DMS 273 treated with DMSO at 0.1 percent for 48 hours (cell line): ENCODE measurements at places on chromosomes 6 and 20.

- no peak for DNase-seq
Observed at GRCh38 chr6:34484899-34485298, 19.0 kb downstream of the PACSIN1 start.

DNA sequence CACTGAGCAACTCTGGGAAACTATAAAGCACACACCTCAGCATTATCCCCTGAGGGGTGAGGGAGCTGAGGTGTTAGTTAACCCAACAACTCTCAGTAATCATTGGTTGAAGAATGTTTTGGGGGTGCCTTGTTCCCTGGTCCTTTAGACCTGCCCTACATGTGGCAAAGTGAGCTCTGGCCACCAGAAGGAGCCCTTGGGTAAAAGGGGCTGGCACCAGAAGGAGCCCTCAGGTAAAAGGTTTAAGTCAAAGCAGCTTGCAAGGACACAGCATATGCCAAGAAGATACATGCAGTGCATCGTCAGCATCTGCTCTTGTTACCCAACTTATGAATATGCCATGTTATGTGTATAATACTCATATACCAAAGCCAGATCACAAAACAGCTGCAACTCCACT lies 1081.7 kb downstream of the KIF16B start:
- peak; percentile 2 for DNase-seq

DNA sequence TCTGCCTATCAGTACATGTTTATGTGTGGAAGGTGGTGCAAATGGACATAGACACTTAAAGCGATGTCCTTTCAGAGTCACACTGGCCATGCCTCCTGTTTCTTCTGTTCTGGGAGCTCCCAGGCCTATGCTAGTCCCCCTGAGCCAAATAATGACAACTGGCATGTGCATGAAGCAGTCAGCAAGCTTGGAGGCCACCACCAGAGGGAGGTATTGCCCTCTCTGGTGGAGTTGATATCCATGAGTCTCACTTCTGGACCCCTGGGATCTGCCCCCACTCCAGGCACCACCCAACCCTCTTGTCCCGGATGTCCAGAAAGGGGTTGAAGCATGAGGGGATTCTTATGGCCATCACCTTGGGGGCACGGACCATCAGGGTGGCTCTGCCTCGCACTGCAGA lies 172.2 kb downstream of the AIG1 start:
- DNase-seq, result peak; percentile 12

DNA sequence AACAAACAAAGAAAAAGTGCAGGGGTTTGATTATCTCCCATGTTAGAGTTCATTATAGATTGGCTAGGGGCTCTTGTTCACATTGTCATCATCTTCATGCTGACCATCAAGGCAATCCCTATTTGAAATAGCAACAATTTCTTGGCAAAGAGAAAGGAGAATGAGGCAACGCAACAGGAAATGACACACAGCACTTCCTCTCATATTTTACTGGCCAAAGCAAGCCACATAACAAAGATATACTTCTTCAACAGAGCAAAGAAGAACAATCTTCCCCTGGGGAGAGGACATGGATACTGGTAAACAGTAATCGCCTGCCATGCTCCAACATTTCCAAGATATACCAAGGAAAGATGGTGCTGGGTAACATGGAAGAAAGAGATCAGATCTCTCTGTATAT lies 29.8 kb downstream of the EPM2A start:
- no peak for DNase-seq

DNA sequence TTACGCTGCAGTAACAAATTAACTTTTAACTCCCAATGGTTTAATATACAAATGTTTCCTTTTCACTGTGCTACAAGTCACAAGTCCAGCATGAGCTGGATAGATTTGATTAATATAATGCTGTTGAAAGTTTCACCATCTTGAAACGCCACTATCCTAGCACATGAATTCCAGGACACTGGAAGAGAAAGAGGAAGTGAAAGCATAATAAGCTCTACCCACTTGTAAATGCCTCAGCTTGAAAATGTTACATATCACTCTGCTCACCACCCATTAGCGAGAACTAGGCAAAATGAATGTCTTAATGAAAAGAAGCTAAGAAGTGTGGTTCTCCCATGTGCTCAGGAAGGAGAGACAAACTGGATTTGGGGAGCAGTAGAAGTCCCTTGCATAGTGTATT lies 46.9 kb downstream of the PCSK2 start:
- no peak for DNase-seq

DNA sequence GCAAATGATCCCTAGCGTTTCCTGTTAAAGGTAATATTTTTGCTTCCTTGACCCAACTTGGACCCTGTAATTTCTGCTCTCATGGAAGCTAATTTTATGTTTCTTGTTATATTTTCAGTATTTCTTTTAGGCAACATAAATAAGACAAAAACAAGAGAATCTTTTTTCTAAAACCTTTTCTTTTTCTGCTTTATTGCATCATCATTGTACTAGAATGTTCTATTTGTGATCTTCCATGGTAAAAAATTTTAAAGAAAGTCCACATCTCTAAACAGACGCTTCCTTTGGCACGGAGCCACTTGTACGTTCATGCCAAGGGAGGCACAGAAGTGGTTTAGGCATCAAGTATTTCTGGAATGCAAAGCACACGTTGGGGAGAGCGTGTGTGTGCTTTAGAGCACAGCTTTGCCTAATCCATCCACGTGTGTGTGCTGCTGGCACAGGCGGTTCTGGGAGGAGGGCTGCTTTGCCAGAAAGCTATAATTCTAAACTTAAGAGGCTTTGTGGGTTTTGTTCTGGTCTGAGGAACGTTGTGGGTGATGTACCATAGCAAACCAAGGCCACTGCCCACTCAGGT lies 98.3 kb downstream of the SASH1 start:
- peak; percentile 4 for DNase-seq

DNA sequence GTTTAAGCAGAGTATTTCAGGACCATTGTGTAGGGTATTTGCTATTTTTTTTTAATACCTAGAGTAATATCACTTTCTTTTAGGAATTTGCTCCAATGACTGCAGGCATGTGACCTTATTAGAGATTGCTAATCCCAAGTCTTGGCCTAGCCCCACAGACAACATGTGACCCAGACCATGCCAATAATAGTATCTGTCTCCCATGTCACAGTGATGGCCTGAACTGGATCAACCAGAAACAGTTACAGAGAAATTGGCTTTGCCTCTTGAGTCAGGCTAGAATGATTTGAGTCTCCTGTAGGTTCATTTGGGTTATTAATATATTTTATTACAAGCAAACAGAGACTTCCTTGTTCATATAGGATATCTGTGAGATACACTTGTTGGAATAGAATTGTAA lies 116.8 kb downstream of the DNAH8 start:
- DNase-seq, result no peak

GRCh38 chr6:155970876-155971708 lies 515.5 kb upstream of the NOX3 start:
- no peak for DNase-seq

- DNase-seq, result no peak
Observed at GRCh38 chr20:57435105-57435497, 43.9 kb downstream of the RBM38 start.
